EL (cell line): ENCODE measurements at places on chromosomes 6 and 20.
A peak's percentile ranks its signal among the peaks of the same experiment; 100 is the strongest.

GRCh38 chr6:91088515-91088914, 501.6 kb upstream of the MAP3K7 start:
- DNase-seq: no peak

DNA sequence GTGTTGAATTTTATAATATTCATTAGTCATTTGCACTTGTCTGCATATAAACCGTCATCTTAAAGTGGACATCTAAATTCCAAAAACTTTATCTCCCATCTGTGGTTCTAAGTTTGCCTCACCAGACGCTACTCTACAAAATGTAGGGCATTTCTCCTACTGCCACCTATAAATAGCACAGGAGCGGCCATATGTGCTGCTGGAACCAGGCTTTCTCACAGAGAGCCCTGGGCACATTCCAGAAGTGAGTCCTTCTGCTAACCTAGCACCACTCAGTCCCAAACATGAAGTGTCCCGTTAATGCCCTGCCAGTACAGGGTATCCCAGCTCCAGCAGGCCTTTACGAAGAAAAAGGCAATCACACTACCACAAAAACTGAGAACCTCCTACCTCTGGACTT, 153.7 kb downstream of the TMEM242 start:
- no peak for DNase-seq

- DNase-seq: no peak
These were observed 370.8 kb upstream of the JARID2 start for GRCh38 chr6:14874975-14875480.

DNA sequence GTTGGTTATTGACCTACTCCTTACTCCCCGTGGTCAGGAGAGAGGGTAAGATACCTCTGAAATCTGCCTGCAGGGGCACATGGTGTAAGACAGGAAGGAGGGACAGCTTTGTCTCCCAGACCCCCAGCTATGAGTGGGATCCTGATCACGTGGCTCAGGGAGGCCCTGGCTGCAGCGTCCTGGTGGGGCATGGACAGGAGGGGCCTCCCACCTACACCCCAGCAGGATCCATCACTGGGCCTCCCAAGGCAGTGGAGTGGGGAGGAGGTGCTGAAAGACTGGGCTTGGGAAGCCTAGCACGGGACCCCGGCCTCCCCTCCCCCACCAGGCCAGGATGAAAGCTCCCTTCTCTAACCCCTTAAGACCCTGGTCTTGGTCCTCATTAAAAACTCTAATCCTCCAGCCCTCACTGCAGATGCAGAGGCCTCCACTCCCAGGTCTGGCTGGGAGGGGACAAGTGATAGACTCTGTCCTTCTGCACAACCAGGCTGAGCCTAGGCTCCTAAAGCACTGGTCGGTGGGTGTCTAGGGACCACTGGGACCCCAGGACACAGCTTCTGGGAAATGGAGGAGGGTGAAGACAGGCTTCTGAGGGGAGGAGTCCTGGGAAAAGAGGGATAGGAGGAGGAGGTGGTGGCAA, 29.6 kb upstream of the VEGFA start:
- DNase-seq: no peak

GRCh38 chr6:25407431-25407830, 128.3 kb downstream of the CARMIL1 start:
- DNase-seq: no peak

GRCh38 chr20:23918101-23918862, 38.7 kb upstream of the CST5 start:
- no peak for DNase-seq

DNA sequence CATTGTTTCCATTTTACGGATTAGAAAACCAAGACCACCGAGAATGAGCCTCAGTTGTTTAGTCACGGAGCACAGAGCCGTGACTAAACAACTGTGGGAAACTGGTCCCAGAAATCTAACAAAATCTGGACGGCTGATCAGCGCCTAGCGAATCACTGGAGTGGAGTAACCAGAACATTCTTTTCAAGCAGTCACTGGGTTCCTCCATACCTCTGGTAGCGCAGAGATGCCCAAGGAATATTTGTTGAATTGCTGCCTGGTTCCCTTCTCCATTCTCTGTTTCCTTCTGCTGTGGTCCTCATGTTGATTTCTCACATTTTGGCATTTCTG, 62.0 kb downstream of the GPX5 start:
- DNase-seq: peak; percentile 10

DNA sequence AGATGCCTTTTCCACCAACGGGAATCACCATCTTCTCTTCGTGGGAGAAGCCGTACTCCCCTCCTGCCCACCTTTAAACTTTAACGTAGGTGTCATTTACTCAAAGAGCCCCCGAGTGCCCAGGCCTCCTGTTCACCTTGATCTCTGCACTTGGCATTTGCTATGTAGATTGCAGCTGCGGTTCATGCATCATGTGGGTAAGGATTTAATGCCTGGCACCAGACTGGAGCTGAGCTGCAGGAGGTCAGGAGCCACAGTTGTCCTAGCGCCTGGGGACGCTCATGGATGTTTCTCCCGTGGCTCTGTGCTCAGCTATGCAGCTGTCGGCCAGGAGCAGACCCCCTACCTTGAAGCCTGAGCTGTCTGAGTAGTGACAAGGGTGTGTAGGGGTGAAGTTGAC, 133.7 kb downstream of the CDH4 start:
- no peak for DNase-seq

DNA sequence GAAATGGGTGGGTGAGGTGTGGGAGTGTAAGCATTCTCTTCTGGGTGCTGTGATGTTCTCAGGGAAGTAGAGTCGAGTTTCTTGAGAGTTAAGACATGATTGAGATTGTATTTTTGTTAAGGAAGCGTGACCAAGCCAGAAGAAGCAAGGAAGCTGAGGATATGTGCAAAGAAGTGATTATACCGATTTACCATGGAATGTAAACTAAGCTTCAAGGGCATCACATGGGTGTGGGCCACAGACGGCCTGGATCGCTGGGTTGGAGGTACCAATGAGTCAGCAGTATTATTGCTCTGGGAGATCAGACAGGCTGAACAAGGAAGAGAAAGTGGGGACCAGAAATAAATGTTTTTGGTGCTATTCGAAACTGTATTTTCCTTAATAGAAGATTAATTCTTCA, 184.1 kb upstream of the GMDS start:
- peak; percentile 31 for DNase-seq

GRCh38 chr6:28673787-28674671, 148.3 kb downstream of the GPX5 start:
- DNase-seq: peak; percentile 78

GRCh38 chr6:136225496-136225895, 24.6 kb downstream of the MTFR2 start:
- DNase-seq: peak; percentile 21

DNA sequence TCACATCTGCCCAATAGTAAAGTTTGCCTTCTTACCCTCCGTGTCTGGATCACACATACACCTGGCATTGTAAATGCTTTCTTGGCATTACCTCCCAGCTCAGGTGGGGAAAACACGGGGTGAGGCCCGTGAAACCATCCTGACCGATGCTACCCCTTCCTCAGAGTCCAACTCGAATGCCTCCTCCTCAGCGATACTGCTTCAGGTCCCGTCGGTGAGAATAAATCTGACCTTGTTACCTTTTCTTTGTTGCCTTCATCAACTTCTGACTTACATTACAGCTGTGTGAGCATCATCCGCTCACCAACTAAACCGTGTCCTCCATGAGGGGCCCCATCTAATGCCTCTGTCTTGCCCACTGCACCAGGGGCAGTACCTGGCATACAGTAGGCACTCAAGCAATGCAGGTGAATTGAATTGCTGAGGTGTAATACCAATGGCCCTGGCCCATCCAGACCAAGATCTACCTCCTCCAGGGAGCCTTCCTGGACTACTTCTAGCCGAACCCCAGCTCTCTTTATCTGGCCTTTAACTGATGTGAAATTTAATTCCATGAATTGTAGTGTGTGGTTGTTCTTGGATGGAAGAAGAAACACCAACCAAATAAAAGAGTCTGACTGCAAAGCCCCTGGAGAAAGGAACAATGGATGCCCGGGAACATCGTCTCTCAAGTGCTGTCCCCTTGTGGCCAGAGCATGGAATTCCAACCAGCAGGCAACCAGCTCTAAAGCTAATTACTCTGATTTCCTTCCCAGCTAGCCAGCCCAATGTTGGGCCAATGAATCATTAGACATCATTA, 141.5 kb downstream of the ANKRD60 start:
- DNase-seq: peak; percentile 48

- DNase-seq: peak; percentile 36
These were observed 57.4 kb upstream of the FOXC1 start for GRCh38 chr6:1552296-1552761.

DNA sequence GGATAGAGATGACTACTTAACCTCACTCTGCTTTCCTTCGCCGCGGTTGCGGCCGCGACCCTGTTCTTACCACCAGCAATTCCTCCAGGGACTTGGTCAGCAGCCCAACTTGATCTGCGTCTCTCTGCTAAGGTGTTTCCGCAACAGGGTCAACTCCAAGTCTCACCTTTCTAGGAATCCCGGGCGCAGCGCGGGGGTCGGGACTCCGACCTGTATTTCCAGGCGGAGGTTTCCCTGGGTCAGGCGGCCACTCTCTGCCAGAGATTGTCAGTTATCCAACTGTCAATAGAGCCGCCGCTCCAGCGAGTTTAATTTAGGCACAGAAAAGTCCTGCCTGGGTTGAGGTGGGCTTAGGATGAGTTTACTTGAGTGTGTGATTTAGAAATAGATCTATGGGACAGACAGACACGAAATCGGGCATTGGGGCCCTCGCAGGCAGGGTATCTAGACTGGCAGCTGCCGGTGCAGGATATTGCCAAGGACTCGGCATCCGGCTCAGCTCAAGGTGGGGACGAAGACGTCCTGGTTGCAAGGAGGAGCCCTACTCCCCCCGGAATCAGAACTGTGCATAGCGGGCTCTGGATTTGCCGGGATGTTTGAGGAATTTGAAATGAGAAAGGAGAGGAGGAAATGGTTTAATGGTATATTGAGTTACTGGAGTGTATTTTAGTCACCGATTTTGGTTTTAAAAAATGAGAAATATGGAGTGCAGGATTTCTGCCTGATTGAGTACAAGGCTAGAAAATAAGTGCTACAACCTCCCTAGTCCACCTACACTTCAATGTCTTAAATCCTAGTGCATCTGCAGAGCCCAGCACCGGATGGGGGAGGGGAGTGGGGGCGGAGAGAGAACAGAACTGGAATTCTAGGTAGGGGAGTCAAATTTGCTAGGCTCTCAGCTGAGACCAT, 23.7 kb downstream of the POM121L2 start:
- DNase-seq: no peak

- no peak for DNase-seq
These were observed 267.1 kb downstream of the ERMARD start for GRCh38 chr6:170018422-170018935.

DNA sequence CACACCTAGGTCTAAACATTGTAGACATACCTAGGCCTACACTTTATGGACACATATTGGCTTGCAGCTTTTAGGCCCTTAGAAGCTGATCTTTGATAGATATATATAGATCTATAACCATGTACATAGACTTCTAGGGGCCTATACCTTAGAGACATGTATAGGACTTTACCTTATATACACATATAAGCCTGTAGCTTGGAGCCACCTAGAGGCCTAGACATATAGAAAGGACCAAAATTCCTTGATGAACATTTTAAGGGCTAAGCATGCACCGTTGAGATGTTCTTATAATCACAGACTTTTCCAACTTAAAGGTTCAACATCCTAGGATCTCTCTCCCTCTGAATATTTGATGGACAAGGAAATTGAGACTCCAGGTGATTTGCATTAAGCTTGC, 371.7 kb upstream of the SASH1 start:
- no peak for DNase-seq

DNA sequence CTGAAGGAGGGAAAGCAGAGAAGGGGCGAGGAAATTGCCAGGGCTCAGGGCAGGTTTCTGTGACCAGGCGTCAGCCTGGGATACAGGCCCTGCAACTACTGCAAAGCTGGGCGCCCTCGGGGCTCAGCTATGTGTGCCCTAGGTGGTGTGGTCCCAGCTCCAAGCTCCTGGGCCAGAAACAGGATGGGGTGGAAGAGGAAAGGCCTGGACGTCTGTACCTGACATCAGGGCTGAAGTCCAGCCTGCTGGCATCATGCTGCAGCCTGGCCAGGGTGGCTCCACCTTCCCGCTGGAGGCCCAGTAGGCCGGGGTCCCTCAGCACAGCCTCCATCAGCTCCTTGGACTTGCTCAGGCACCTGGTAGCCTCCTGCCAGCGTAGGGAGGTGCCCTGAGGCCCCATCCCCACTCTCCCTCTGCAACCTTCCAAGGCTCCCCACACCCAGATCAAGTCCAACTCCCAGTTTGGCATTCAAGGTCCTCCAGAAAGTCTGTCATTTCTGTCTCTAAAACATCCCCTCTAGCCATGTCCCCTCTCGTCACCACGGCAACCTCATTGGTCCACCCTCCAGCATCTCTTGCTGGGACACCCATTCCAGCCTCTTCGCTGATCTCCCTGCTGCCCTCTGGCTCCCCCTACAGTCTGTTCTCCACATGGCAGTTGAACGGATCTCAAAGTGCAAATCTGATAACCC, 38.2 kb downstream of the KIAA1755 start:
- DNase-seq: peak; percentile 60

DNA sequence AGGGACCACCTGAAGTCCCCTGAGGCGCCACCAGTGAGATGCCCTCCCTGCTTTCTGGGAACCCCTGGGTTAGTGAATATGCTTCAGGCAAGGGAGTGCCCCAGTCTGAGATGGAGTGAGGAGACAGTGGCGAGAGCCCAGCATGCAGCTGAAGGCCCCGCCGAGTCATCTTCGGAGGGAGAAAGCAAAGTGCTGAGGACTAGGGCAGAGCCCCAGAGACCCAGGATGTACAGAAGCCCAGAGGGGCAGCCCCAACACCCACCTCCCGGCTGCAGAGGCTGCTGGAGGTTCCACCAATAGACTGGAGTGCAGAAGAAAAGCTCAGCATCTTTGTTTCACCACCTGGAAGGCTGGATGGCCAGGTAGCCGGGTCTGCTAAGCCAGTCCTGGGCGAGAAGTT, 14.1 kb downstream of the ANKRD60 start:
- no peak for DNase-seq

GRCh38 chr6:128073389-128073788, 172.5 kb upstream of the THEMIS start:
- DNase-seq: no peak

GRCh38 chr6:45990162-45990561, 25.5 kb downstream of the CLIC5 start:
- DNase-seq: no peak

DNA sequence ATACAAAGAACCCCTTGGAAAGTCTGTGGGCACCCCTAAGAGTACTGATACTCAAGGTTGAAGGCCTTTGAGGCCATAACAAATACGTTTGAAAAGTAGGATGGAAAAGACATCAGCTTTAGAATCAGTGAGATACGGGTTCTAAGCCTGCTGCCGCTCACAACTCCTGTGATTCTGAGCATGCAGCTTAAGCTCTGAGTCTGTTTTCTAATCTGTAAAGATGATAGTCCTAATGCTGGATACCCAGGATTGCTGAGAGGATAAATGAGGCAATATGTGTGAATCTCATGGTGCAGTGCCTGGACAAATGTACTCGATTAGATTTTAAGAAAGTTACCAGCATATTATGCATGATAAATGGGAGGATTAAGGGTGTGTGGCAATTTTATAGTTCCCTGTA, 321.0 kb upstream of the HSF2 start:
- DNase-seq: no peak
